ENCODE measurements at places on chromosomes 2 and 18. TPM values are rescaled to one million over a fixed set of nuclear protein-coding genes. Genes with fewer than 3 reads are reported as not detected.

The ATP8B1 gene
- 8.9 TPM for total RNA-seq

The MATN3 gene
- total RNA-seq, result 3.5 TPM

The CENPA gene
- total RNA-seq, result 16.1 TPM

The RGPD3 gene
- 0.18 TPM for total RNA-seq

The DCDC2C gene
- not detected for total RNA-seq

The FIGN gene
- total RNA-seq, result 0.86 TPM

The PROKR1 gene
- total RNA-seq, result not detected

The SIX3 gene
- total RNA-seq, result not detected

The SPTBN1 gene
- total RNA-seq, result 114 TPM

The CNDP1 gene
- not detected for total RNA-seq

The CTNNA2 gene
- not detected for total RNA-seq

The RAX gene
- not detected for total RNA-seq

The DNAH7 gene
- total RNA-seq, result 0.86 TPM

The KIF5C gene
- total RNA-seq, result 0.18 TPM

The LHCGR gene
- total RNA-seq, result not detected

The APOB gene
- not detected for total RNA-seq

The MYO7B gene
- under 0.01 TPM for total RNA-seq

The SERPINB12 gene
- total RNA-seq, result not detected

The LYG1 gene
- 1.1 TPM for total RNA-seq

The LRRFIP1 gene
- 64.3 TPM for total RNA-seq

The MERTK gene
- total RNA-seq, result not detected

The MAPRE3 gene
- 4.3 TPM for total RNA-seq

The TRAF3IP1 gene
- total RNA-seq, result 6.2 TPM

The FBXO11 gene
- 35.4 TPM for total RNA-seq

The DIS3L2 gene
- 14.4 TPM for total RNA-seq

The TET3 gene
- total RNA-seq, result 1.6 TPM

The UGT1A3 gene
- not detected for total RNA-seq

The KIF1A gene
- total RNA-seq, result not detected

The PPIL3 gene
- 57.2 TPM for total RNA-seq

The GBX2 gene
- total RNA-seq, result not detected

The TNP1 gene
- total RNA-seq, result not detected

The SKOR2 gene
- total RNA-seq, result not detected

The SLC9A4 gene
- total RNA-seq, result not detected

The CCDC102B gene
- total RNA-seq, result 1.4 TPM

All from myometrial cell (primary cell).